ENCODE measurements at places on chromosomes 5 and 9.
A peak's percentile ranks its signal among the peaks of the same experiment; 100 is the strongest.

DNA sequence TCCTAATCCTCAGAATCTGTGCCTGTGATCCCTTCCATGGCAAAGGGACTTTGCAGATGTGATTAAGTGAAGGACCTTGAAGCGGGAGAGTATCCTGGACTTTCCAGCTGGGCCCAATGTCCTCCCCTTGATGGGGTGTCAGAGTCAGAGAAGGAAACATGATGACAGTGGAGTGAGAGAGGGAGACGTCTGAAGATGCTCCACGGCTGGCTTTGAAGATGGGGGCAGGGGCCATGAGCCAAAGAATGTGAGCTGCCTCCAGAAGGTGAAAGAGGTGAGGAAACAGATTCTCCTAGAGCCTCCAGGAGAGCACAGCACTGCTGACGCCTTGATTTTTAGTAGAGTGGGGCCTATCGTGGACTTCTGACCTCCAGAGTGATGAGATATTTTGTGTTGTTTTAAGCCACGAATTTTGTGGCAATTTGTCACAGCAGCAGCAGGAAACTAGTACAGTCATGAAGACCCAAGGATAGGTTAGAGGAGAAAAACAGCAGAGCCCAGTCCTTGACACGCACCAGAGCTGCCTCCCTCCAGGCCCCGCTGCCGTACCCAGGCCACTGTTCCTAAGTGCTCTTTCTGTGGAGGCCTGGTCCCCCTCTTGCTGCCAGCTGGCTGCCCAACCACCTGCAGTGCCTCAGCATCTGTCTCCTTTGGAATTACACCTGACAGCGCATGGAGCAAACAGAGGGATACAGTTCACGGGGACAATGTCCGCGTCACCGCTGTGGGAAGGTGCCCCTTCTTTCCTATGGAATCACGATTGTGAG lies 78.1 kb downstream of the MACROH2A1 start:
- DNase-seq, result no peak

- DNase-seq, result no peak
Measured at GRCh38 chr5:178695556-178695955, 34.9 kb downstream of the ZNF354A start.

DNA sequence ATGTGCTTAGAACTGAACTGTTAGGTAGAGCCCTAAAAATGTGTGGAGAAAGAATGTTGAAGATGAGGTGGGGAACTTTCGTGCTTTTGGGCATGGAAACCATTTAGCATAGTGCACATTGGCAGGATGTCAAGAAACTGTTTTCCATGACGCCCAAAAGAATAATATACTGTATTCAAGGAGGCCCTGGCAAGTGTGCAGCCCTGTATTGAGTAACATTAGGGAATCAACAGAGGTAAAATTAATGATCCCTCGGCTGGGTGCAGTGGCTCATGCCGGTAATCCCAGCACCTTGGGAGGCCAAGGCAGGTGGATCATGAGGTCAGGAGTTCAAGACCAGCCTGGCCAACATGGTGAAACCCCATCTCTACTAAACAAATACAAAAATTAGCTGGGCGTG lies 20.9 kb upstream of the PLIN2 start:
- DNase-seq, result no peak

DNA sequence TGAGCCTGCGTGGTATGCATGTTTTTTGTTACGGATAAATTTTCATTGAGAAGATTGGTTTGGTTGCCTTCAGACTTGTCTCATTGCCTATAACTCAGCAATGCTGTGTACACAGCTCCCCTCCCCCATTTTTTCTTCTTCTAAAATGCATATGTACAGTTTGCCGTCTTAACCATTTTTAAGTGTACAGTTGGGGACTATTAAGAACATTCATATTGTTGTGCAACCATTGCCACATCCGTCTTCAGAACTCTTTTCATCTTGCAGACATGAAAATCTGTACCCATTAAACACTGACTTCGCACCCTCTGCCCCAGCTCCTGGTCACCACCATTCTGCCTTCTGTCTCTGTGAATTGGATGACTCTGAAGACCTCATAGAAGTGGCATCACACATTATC lies 6.2 kb downstream of the EXOC3 start:
- no peak for DNase-seq

DNA sequence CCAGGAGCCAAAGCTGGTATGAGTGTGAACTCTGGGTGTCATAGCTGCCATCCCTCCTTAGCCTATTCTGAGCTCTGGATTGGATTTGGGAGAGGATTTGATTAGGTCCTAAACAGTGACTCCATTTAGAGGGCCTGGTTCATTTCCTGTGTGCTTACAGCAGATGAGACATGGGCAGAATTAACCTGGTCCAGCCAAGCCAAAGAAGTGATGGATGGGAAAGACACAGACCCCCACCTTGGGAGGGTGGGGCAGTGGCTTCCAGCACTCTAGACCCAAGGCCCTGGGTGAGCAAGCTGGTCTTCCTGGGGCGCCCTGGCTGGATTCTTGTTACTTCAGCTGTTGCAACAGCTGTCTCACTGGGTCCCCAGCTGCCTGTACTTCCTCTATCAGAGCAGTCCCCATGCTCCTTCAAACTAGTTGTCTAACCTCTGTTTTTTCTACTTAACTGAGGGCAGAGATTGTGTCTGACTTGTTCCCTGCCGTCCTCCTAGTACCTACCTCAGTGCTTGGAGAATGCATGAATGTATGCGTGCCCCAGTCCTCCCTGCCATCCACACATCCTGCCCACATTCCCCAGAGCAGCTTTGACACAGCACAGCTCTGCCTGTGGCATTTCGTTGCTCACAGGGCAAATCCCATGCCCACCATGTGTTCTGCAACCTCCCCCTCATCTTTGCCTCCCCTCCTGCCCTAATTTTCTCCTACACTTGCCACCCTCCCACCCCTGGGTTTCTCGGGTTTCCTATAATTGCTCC lies 115.9 kb downstream of the RGS3 start:
- peak; percentile 42 for DNase-seq

GRCh38 chr9:133673258-133673655 lies 37.1 kb downstream of the DBH start:
- no peak for DNase-seq

- DNase-seq, result no peak
Measured at GRCh38 chr9:82987370-82988189, 75.4 kb downstream of the RASEF start.

- DNase-seq, result no peak
Measured at GRCh38 chr9:35652829-35653209, 2.1 kb upstream of the SIT1 start.

DNA sequence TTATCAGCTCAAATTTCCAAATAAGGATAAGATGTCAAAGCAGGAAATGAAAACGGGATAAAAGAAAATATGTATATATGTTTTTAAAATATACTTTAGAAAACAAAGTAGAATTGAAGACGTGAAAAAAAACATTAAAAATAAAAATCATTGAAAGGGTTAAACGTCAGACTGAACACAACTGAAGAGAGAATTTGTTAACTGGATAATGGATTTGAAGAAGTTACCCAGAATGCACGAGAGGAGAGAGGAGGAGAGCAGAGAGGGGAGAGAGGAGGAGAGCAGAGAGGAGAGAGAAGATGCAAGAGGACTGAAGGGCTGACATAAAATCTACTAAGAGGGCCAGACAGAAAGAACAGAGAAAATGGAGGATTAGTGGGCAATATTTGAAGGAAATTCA lies 88.0 kb downstream of the CDKN2A start:
- DNase-seq, result no peak

DNA sequence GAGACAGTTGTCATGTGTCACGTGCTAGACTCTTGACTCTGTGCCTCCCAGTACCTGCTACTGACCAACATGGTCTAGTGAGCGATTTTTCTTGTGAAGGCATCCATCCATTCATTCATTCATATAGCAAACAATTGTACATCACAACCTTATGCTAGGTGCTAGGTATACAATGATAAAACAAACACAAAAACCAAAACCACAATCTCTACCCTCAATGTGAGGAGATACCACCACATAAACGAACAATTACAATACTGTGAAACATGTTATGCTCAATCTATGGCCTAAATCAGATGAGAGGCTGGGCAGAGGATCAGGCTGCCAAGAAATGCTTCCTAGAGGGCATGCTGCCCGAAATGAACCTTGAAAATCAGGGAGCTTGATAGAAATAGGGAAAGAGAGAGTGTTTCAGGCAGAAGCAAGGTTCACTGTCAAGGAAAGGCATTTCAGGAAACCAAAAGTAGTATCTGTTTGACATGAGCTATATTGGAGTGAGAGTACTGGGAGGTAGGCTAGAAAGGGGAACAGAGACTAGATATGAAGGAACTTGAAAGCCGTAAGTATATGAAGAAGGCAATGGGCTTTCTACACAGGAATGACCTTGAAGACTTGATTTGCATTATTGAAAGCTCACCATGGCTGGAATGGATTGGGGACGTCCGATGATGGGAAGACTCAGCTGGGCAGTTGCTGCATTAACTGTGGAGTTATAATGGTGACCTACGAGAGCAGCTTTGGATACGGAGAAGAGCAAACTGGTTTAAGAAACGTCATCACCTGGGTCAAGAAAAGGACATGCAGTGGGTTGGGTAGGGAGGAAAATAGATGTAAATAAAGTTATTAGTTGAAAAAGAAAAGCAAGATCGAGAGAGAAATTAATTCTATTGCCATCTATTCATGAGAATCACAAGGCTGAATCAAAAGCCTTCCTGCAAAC lies 90.1 kb downstream of the THBS4 start:
- DNase-seq, result no peak

GRCh38 chr5:13700626-13701025 lies 243.9 kb downstream of the DNAH5 start:
- DNase-seq, result no peak

DNA sequence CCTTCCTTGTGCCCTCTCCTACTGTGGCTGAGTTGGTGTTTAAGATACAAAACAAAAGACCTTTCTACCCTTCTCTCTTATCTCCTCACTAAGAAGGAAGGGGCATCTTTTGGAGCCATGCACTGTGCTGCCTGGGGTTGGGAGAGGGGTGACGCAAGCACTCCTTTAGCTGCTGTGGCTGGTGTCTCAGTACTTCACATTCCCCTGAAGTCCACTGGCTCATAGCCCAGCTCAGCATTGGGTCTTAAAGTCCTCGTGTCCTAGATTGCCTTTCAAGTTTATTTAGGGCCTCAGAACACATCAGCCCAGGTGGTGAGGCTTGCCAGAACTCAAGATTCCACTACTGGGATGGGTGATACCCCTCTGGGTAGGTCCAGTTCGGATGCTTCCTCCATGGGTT lies 325.9 kb upstream of the CYLC2 start:
- no peak for DNase-seq

DNA sequence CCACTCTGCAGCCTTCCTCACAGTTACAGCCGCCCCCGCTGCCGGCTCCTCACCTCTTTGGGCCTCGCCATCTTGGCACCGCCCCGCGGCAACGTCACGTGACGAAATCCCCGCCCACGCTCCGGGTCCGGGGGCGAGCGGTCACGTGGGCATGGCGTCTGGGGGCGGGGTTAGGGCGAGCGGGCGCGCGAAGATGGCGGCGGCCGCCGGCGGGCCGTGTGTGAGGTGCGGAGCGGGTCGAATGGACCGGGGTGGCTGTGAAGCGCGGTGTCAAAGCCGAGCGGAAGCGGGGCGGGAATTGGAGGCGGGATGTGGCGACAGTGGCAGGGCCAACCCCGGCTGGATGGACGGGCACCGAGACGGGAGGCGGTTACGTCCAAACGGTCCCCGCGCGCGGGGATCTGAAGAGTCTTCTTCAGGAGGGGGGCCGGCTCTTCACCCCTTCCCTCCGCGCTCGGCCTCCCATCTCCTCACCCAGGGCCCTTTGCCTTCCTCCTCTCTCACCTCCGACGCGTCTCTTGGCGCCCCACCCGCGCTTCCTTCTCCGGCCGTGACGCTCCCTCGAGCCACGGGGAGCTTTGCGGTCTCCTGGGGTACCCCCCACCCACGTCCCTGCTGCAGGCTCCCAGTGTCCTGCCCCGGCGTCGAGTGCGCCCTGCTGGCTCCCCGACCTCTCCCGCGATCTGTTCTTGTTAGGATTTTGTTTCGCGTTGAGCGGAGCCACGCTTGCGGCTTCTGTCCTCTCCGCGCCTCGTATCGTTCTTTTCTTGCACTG lies at the start of the genes DOLK and NUP188:
Gene DOLK, minus strand, starts transcription at position 77 of the 775 bp plus-strand sequence. CDS start 300 bp downstream, outside the sequence.
Gene NUP188, plus strand, starts transcription at position 173 of the 775 bp plus-strand sequence. Its CDS starts 21 bp downstream, at position 194.
- DNase-seq, result peak; percentile 94

DNA sequence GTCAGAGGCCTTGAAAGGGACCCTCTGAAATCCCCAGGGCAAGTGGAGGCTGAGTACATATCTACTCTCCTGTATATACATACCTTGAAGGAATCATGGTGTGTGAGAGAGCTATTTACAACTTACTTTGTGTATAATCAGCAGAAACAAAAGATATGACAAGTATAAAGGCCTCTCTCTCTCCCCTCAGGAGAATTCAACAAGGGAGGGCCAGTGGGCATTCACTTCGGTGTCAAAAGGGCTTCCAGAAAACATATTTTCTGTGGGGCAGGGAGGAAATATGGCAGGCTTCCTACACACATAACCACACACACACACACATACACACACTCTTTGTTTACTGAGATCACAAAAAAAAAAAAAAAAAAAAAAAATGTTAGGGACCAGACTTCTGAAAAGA lies 181.7 kb downstream of the BNC2 start:
- no peak for DNase-seq

- DNase-seq, result no peak
Measured at GRCh38 chr9:88237991-88238571, 99.8 kb upstream of the SPATA31C2 start.

- DNase-seq, result no peak
Measured at GRCh38 chr5:166834246-166834645, 1457.2 kb upstream of the WWC1 start.

DNA sequence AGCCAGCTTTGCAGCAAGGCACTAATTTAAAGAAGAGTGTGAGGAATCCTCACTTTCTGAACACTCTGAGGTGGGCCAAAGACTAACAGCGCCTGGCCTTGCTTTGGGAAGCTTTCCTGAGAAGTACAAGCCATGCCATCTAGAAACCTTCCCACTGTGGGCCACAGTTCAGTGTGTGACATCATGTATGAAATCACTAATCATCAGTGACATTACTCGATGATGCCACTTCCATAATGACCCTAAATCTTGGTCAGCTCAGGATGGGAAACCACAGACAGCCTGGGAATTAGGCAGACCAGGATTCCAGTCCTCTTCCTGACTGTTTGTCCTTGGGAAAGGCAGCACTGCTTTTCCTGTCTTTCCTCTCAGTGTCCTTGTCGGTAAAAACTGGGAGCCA lies 54.2 kb upstream of the HSPA9 start:
- DNase-seq, result no peak

DNA sequence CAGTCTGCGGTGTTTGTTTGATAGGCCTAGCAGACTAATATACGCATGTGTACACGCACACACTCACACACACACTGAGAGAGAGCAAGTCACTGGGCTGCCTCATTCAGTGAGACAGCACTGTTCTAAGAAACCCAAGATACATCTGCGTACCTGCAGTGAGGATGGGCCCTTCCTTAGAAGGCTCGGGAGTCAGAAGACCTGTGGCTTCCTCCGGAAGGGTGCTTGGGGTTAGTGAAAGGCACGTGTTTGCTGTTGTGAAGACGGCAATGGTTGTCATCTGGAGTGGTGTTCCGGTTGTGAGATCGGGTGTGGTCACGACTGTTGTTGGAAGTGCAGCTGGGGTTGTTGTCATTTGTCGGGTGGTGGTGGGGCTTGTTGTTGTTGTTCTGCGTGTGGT lies 11.7 kb downstream of the TIMD4 start:
- no peak for DNase-seq

DNA sequence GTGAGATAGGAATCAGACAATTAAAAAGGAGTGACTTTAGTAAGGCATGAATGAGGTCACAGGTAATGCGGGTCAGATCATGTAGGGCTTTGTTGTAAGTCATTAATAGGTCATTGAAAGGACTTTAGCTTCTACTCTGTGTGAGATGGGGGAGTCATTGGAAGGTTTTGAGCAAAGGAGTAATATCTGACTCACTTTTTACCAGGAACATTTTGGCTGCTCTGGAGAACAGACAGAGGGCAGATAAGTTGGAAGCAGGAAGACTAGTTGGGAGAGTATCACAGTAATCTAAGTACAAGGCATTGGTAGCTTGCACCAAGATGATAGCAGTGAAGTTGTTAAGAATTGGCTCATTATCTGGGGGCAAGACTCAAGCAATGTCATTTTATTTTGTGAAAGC lies 37.4 kb downstream of the KIF2A start:
- no peak for DNase-seq

Measured in MM.1S (cell line).